ENCODE measurements at places on chromosomes 13 and 19.

- DNase-seq: no peak
These were observed 64.2 kb downstream of the LNX2 start for GRCh38 chr13:27556109-27556508.

DNA sequence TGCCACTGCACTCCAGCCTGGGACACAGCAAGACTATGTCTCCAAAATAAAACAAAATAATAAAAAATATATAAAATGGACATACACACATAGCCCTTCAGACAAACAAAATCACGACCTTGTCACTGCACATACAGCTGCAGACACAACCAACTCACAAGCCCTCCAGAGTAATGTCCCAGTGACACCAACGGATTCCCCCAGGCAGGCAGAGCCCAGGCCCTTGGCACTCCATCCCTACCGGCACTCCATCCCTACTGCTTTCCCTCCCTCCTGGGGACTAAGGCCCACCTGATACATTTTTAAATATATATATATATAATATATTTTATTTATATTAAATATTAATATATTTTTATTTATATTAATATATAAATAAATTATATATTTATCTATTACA, 18.5 kb downstream of the ZNF101 start:
- DNase-seq: no peak

DNA sequence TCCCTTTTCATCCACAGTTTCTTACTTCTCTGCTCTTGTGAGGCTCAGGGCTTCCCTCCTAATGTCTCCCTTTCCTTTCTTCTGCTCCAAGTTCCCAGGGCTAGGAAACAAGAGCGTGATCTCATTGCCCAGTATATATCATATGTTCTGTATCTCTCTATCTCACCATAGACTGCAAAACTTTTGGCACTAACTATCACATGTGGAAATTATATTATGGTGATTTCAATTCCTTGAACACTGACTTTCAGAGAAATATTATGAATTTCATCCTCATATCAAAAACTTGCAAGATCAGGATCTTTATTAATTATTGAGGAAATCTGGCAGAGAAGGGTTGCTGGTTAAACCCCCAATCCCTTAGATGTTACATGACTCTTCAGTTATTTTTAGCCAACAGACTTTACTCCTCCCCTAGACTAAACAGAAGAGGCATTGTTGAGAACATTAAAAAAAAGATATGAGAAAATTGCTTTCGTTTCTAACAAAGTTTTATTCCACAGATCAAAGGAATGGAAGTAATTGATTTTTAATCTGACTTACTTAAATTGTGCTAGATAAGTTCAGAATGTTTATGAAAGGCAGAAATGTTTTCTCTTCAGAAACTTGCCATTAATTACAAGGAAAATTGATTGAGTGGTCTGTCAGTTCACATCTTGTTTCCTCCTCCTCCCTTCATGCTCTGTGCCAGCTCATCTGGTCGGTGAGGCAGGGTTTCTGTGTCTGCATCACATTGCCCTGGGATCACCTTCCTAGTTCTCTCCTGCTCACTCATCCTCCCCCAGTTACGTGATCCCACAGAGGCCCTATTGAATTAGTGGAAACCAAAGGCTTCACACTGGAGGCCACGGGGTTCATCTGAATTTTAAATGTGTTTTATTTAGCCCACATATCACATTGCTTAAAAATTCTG, 378.5 kb downstream of the LMO7 start:
- peak; percentile 60 for DNase-seq

GRCh38 chr13:39496506-39496905, 106.5 kb downstream of the LHFPL6 start:
- no peak for DNase-seq

GRCh38 chr13:74682746-74683145, 548.5 kb upstream of the KLF12 start:
- no peak for DNase-seq

DNA sequence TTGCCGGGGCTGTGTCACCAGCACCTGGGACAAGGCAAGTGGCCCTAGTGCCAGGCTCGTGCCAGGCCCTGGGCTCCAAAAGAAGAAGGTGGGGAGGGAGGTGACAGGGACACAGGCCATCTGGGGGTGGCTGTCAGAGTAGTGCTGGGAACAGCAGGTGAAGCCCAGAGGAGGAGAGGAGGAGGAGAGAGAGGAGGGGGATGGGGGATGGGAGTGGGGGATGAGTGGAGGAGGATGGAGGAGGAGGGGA, 18.7 kb downstream of the LSM4 start:
- DNase-seq: no peak

GRCh38 chr13:110641055-110642015, 26.0 kb downstream of the NAXD start:
- peak; percentile 47 for DNase-seq

GRCh38 chr13:37665420-37665819, 66.9 kb upstream of the POSTN start:
- DNase-seq: no peak

GRCh38 chr19:45160870-45161737, at the start of gene NKPD1:
Gene NKPD1 (minus strand): TSS chr19:45160982. CDS start chr19:45160150, 832 bp downstream.
- DNase-seq: no peak

GRCh38 chr13:21747456-21747855, 76.6 kb downstream of the FGF9 start:
- DNase-seq: no peak

GRCh38 chr13:105979131-105980011, 556.1 kb downstream of the EFNB2 start:
- DNase-seq: peak; percentile 18
